ENCODE measurements at places on chromosomes 4 and X.

DNA sequence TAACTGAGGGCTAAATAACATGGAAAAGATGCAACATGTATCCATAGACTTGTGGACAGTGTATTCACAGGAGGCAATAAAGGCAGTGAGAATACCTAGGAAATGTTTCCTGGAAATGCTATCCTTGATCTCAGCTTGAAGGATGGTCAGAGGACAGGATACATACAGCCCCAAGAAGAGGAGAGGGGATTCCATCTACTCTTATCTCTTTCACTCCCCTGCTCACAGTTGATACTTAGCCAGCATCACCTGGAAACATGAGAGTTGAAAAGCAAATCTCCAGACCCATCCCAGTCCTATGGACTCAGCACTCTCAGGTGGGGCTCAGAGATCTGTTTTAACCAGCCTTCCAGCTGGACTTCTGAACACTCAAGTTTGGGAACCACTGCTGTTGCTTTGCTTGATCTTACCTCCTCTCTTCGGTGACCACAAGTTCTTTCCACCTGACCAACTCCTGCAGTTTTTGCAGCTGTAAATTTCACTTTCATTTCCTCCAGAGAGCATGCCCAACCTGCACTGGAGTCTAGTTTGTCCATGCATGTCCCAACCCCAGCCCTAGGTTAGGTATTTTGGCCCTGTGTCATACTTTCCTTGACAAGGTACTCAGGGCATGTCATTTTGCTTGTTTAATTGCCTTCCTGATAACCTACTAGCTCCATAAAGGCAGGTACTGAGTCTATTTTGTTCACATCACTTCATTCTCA lies 10.4 kb downstream of the RELL1 start:
- DNase-seq = no peak

DNA sequence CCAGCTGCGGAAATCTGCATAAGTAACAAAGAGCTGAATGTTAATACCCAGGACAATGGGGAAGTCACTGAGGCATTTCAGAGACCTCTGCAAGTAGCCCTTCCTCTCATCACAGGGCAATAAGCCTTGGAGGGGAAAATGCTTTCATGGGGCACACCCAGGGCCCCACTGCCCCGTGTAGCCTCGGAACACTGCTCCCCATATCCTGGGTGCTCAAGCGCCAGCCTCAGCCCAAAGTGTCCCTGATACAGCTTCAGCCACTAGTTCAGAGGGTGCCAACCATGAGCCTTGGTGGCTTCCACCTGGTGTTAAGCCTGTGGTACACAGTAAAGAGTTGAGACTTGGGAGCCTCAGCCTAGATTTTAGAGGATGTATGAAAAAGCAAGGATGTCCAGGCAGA lies 402.8 kb upstream of the CXorf51A start:
- DNase-seq = no peak

DNA sequence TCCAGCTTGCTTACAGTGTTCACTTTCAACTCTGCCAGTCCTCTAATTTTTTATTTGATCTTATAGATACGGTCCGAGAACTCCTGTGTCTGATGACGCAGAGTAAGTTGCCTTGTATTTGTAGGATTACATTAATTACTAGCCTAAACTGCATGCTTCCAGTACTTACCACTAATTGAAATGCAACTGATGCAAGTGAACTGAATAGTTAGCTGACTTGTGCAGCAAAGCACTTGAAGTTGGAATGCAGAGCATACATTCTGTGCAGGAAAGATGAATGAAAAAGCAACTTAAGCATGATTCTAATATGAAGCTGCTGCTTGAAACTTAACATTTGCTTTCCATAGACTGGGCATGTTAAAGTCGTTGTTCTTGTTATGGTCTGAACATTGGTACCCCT lies 100.9 kb downstream of the LIMCH1 start:
- no peak for DNase-seq

GRCh38 chrX:139815771-139816170 lies 107.8 kb upstream of the MCF2 start:
- DNase-seq = no peak

- DNase-seq = no peak
Measured at GRCh38 chrX:49877397-49878101, 1.7 kb upstream of the USP27X start.

- no peak for DNase-seq
Measured at GRCh38 chr4:83606898-83607297, 71.0 kb downstream of the GPAT3 start.

GRCh38 chr4:108738003-108738706 lies 24.7 kb downstream of the ETNPPL start:
- DNase-seq = no peak

DNA sequence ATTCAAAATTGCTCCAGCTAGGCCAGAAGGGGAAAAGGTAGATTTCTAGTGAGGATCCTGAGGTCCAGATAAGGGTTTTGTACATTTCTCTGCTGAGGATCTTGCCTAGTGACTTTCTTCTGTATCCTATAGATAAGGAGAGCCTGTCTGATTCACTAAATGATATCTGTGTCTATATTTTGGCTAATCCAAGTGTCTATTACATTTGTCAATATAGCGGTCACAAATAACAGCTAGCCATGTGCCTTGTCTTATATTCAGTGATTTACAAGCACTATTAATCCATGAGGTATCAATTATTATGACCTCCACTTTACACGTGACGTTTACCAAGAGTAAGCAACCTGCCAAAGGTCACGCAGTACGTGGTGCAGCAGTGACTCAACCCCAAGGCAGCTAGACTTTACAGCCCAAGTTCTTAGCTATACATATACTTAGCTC lies 41.6 kb downstream of the TMEM165 start:
- no peak for DNase-seq

DNA sequence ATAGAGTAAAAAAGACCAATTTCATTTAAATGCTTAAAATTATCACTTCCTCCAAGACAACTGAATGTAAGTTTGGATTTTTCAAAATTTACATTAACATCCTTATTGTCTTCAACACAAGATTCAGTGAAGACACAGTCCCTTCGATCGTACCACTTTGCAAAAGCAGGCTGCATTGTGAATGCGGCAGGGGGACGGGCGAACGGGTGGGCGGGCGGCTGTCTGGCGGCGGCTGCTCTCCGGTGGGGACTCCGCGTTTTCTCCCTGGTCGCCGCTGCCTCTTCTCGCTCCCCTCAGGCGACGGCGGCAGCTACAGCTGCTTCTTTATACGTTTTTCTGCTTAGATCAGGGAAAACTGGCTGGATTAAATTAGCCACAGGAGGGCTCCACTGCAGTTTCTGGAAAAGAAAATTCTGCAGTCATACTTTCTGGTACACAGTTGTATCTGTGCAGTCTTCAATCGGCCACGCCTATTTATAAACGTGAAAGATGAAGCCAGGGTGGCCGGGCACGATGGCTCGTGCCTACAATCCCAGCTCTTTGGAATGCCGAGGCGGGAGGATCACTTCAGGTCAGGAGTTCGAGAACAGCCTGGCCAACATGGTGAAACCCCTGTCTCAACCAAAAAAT lies 33.9 kb upstream of the HPF1 start:
- no peak for DNase-seq

GRCh38 chrX:120294651-120295050 lies 16.6 kb downstream of the TMEM255A start:
- DNase-seq = no peak

DNA sequence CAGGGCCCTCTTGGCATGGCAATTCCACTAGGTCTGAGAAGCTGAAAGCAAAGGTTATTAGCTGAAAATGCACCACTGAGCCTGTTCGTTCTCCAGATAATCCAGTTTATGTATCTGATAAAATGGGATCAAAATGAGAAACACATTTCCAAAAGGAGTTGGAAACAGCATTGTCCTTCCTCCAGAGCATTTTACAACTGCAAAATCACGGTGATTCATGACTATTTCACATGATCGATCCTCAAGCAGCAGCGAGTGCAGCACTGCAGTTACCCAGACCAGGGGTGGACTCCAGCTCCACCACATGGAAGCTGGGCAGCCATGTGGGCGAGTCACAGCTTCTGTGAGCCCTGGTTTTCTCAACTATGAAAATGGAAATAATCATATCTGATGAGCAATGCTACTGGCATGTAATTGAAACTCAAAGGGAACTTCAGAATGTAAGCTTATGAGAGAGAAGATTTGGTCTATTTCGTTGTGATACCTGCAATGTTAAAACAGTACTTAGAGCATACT lies 78.7 kb upstream of the MSX1 start:
- no peak for DNase-seq

- DNase-seq = no peak
Measured at GRCh38 chr4:155696726-155697125, 30.1 kb downstream of the GUCY1A1 start.
